ENCODE measurements at places on chromosomes 3 and 15. TPM values are rescaled to one million over a fixed set of nuclear protein-coding genes. Genes with fewer than 3 reads are reported as not detected.

GRCh38 chr3:12574661-12575060 is 17.8 kb downstream of the MKRN2 start:
- no peak for DNase-seq

- DNase-seq, result no peak
Measured at GRCh38 chr15:94203306-94203705, 28.1 kb upstream of the MCTP2 start.

GPR176 gene
- total RNA-seq, result 58.1 TPM

SCN11A gene
- not detected for total RNA-seq

DNA sequence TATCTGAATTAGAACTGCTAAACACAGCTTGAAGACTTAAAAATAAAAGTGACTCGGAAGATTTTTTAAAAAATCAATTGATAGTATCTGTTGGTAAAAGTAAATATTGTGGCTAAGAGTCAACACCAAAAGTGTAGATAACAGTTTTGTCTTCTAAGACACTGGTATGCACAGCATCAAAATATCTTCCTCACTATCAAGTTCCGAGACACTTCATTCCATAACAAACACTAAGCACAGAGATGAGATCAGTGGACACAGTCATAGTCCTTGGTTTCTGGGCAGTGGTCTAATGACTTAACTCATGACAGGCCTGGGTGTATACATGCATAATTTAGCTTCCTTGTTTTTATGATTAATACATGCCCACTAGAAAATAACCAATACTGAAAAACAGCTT is 63.2 kb downstream of the PXYLP1 start:
- DNase-seq, result peak; percentile 78

DNA sequence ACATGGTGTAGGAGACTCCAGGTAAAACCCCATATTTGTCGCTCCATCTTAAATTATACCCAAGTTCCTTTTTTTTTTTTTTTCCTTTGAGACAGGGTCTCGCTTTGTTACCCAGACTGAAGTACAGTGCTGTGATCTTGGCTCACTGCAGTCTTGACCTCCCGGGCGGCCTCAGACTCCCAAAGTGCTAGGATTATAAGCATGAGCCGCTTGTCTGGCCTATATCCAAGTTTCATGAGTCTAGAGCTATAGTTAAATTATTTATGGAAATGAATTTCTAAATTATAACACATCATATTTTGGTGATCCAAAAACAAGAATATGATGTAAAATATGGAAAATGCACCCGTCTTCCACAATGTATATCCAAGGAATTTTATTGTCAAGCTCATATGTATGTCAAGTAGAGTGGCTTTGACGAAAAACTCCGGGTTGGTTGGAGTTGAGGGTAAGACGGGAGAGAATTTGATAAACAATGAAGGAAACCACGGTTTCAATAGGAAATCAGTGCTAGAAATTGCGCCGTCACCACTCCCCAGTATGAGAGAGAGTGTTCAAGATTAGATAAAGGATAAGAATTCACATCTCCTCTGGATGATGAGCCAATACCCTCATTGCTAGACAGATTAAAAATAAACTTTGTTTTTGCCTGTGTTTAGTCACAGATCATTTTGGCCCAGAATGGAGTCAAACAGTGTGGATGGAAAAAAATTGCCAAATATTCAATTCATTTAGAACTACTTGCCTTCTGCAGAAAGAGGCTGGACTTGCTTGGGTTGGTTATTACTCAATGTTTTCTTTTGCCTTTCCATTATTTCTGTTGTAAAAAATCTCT is 209.2 kb upstream of the NR2F2 start:
- DNase-seq, result no peak

ARF4 gene
- total RNA-seq, result 206 TPM

CELSR3 gene
- 3.8 TPM for total RNA-seq

GRCh38 chr3:126399351-126399735 is 4.6 kb downstream of the CFAP100 start:
- no peak for DNase-seq

- DNase-seq, result peak; percentile 100
Measured at GRCh38 chr15:90869601-90870353, 1.4 kb downstream of the FURIN start.

GRCh38 chr3:46537316-46537715 is 28.8 kb downstream of the LRRC2 start:
- no peak for DNase-seq

PRR20G gene
- not detected for total RNA-seq

DNA sequence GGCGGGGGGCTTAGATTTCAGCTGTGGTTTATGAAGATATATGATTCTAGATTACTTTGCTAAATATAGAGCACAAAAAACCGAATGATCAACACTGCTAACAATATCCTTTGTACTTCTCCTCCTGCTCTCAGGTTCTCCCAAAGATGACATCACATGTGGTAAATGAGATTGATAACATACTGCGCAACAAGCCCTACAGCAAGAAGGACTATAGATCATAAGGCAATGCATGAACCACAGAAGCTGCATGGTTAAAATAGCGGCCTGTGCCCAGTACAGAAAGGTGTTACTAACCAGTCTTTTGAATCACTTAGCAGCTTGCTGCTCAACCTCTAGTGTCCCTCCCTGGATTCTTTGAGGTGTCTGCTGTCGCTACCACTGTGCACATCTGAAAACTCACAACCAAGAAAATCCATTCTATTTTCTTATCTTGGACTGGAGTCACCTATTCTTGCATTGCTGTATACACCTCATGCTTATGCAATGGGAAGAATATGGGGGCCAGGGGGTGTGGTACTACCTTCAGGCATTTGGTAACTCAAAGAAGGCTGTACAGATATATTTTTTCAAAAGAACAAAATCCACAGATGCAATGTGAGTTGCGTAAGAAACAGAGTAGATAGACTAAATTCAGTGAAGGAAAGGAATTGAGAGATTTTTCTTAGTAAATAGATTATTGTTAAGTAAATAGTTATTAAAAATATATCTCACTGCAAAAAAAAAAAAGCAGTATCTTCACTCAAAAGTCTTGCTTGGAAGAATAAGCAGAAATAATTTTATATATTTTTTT is 18.2 kb downstream of the SSR3 start:
- peak; percentile 34 for DNase-seq

DNA sequence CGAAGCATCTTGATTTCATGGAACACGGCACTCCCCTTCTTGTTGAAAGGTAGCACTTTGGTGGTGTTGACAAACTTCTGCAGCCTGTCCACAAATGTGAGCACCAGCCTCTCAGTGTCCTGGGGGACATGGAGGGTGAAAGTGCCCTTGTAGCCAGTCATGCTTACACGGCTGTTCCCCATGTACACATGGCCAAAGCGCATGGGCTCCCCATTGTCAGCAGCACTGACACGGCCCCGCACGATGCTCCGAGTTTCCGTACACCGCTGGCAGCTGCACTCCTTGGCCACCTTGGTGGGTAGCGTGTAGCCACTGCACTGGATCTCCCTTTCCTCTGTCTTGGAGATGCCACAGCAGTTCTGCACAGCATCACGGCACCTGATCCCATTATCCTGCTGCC is 12.7 kb downstream of the CILP start:
- DNase-seq, result no peak

DNA sequence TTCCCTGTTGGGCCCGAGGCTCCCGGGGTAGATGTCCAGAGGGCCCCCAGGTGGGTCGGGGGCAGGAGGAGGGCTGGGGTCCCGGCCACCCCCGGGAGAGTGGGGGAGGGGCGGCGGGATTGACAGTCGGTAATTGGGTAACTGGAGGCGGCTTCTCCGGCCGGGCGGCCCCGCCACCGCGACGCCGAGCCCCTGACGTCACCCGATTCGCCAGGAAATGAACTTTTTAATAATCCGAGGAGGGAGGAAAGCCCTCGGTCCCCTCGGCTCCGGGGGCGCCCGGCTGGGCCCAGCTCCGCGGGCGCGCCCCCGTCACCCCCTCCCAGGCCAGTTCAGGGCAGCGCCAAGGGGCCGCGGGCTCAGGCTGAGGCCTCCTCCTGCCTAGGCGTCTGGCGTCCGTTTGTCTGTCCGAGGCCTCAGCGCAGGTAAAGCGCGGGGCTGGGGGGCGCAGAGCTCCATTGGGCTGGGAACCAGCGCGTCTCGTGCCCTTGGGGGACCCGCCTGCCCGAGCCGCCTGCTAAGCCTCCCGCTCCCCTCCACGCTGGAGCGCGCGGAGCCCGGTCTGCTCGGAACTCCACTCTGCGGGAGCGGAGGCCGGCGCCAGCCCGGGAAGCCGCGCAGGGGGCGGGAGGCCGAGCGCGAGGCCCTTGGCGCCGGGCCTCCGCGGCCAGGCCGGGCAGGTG is 3.9 kb downstream of the GATA2 start:
- DNase-seq, result no peak

DNA sequence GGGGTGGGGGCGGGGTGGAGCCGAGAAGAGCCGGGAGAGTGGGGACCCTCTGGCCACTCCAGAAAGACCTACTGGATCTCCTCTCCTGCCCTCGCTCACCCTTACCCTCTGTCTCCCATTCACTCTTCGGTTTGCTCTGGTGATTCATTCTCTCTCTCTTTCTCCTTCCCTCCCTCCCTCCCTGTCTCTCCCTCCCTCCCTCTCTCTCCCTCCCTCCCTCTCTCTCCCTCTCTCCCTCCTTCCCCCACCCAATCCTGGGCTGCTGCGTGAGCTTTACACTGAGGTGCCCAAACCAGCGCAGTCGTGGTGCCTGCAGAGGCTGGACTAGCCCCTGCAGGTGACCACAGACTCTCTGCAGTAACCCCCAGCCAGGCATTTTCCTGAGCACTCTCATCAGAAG is 32.2 kb upstream of the ADAMTS17 start:
- no peak for DNase-seq

SOX14 gene
- not detected for total RNA-seq

- DNase-seq, result peak; percentile 35
Measured at GRCh38 chr3:114320246-114320645, 26.4 kb downstream of the TIGIT start.

- DNase-seq, result no peak
Measured at GRCh38 chr3:101836160-101836559, 13.2 kb upstream of the NFKBIZ start.

DNA sequence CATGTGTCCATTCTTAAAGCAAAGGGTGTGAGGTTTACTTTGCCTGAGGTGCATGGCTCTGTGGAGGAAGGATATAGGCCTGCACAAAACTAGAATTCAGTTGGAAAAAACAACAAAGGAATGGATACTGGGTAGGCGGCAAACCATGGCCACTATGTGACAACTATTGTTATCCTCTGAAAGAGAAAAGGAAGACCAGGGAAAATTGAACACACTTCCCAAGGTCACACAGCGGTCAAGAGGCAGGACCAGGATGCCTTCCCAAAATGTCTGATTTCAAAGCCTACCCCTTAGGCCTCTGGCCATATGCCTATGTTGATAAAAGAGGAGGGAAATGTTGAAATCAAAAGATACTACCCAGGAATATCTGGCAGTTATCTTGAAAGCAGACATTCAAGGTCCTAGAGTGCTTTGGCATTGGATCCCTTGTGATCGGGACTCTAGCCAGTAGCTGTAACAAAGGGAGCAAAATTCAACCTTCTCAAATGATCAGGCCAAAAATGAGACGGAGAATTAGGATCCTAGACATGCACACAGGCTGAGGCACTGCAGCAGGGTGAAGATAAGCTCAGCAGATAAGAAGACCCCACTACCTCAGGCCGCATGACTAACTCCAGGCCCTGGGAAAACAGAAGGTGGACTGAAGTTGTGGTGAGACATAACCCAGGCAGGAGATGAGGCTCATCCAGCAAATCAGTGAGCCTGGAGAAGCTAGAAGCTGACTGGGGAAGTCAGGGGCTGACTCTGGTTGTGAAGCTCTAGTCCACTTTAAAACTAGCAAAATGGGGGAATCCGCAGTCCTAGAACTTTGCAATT is 292.2 kb downstream of the NEK10 start:
- no peak for DNase-seq

Data from HT1080 (cell line).